ENCODE measurements at places on chromosomes 13 and 19. TPM values are rescaled to one million over a fixed set of nuclear protein-coding genes. Genes with fewer than 3 reads are reported as not detected.

- no peak for DNase-seq
Measured at GRCh38 chr19:44822177-44822576, 13.3 kb downstream of the BCAM start.

DNA sequence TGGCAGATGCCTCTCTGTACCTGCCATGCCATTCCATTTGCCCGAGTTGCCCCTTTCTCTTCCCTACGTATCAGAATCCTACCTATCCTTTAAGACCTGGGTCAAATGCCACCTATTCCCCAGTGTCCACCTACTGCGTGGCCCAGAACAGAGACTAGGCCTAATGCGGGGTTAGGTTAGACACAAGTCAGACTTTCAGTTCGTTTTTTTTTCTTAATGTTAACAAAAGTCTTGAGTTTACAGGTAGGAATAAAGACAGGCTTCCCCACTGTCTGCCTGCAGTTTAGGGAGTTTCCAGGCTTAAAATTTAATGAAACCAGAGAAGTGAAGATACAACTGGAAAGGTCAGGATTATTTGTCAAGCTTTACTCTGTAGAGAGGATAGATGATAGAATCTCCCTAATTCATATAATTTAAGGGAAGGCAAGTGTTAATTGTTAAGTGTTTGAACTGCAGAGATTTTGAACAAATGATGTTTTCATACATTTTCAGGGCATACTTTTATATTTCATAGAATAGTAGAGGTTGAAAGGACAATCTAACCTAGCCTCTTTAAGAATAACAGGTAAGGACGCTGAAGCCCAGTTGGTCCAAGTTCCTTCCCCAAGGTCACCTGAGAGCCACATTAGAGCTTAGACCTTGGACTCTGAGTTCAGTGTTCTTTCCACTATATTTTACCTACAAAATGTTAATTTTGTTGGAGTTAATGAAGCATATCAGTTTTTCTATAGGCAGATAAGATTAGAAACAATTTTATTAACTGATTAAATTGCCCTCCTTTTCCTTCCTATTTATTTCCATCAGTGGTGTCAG, 35.8 kb downstream of the FRY start:
- no peak for DNase-seq

DNA sequence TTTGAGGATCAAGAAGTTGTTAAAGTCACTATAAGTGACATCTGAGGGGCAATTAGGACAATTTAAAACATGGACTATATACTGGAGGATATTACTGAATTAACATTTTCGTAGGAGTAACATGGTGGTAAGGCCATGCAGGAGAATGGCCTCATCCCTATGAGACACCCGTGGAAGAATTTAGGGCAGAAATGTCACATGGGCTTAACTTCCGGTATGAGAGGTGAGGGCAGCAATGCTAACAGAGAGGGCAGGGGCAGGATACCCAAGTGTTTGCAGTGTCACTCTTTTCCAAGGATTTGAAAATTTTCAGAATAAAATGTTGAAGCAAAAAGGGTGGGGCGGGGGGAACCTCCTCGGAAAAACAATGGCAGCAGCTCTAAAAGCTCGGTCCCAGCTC, 23.6 kb downstream of the RANBP3 start:
- no peak for DNase-seq

GRCh38 chr19:5894704-5895349, 8.8 kb downstream of the NDUFA11 start:
- DNase-seq: no peak

DNA sequence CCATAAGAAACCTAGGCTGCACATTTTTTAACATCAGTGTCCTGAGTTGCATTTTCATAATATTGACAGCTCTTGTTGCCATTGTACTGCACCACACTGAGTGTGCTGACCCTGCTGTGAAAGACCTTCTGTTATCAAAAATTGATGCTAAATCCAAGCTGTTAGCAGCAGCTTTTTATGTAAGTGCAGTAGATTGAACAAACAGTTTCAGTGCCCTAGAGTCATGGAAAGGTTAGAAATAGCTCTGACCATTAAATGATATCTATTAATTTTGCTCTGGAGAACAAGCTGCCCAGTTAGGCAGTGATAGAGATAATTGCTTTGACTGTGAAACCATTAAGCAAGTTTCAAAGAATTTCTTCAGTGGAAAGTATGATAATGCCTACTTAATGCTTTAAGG, 1289.2 kb upstream of the PCDH20 start:
- no peak for DNase-seq

DNA sequence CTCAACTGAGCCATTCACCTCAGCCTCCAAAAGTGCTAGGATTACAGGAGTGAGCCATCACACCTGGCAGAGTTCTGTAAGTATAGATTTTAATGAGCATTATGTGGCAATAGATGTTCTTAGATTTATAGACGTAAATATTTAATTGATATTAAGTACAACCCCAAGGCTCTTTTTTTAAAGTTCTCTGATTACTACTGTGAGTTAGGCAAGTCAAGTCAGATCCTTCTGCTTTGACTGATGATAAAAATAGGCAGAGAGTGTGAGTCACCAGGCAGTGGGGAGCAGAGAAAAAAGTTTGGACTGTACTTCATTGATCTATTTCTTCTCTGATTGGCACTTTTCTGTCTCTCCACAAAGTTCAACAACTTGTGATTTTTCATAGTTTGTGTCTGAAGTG, 1379.9 kb downstream of the UQCRFS1 start:
- peak; percentile 76 for DNase-seq

DNA sequence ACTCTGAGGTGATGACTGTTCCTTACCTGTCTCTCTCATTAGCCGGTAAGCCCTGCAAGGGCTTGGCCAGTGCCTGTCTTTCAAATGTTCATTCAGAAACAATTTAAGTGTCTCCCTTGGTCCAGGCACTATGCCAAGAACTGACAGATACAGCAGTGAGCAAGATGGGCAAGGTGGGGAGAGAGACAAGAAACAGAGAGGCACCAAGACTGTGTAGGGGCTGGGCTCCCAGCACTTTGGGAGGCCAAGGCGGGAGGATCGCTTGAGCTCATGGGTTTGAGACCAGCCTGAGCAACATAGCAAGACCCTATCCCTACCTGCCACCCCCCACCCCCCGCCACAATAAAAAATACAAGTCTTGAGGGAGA, 1.3 kb upstream of the CCNE1 start:
- DNase-seq: peak; percentile 96

DNA sequence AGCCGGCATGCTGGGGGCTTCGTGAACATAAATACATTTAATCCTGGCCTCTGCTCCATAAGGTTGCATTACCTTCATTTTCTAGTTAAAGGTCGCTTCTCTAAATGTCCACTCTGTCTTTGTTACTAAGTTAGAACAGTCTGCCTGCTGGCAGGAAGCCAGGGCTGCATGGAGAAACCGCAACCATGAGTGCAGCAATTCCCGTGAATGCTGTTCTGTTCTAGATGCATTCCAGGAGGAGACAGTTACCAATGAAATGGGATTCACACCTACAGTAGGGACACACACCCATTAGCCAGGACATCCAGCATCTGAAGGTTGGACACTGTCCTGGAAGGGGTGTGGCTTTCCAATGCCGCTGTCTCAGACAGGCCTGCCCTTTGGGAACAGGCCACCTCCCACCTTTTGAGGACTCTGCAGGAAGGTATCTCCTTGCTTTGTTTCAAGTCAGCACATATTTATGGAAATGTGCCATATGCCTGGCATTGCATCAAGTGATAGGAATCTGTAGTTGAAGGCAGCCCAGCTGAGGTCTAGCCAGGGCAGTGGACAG, 129.7 kb downstream of the SLC7A1 start:
- peak; percentile 55 for DNase-seq

GRCh38 chr13:40480012-40480914, 186.2 kb downstream of the FOXO1 start:
- no peak for DNase-seq

GRCh38 chr19:23917856-23918255, 3.2 kb downstream of the ZNF726 start:
- DNase-seq: peak; percentile 25

DNA sequence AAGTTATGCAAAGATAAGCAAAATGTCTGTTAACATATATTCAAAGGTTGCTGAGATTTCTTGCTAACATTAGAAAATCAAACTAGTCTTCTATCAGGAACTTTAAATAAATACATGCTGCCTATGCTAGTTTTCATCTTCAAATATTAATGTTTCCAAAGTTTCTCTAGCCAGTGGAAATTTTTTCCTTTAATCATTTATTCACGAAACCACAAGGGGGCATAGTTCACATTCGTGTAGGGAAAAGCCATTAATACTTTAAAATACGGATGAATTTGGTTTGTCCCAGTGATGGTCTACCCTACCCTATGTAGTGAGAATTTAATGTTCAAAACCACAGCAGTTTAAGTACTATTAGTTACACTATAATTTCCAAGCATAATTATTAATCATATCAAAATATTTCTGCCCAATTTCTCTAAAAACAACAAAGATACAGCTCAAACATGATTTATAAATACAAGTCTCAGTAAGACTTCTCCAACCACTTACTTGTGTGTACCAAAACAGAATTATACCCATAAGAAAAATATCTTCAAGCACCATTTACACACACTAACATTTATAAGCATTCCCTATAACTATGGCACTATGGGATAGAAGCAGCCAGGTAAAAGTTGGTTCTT, 16.2 kb downstream of the NUFIP1 start:
- no peak for DNase-seq

DNA sequence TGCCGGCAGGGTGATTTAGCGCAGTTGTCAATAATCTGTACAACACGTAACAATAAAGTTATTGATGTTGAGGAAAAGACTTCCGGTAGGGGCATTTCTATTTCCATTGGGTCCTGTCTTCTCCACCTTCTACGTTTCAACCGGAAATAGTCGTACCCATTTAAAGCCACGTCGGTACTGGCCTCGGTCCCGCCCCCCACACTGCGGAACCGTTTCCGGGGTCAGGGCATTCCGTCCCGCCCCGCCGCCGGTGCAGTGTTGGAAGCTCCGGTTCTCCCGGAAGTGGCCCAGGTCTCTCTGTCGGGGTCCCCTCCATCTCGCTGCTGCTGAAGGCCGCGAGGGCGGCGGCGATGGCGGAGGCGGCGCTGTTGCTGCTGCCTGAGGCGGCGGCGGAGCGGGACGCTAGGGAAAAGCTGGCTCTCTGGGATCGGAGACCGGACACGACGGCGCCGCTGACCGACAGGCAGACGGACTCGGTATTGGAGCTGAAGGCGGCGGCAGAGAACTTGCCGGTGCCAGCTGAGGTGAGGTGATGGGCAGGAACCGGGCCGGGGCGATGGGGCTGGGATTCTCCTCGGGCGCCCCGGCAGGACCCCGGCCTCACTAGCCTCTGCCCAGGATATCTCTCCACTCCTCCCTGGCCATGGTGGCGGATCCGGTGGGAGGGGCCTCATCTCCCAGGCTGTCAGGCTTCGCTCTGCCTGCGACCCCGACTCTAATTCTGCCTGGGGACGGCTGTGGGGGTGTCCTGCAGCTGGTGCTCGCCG, at the start of gene COG3:
Gene COG3 (plus strand): TSS at position 253 of the 767 bp plus-strand sequence. CDS start 98 bp downstream, at position 351.
- DNase-seq: peak; percentile 96

- DNase-seq: no peak
Measured at GRCh38 chr19:17234911-17235299, 8.9 kb downstream of the OCEL1 start.

DNA sequence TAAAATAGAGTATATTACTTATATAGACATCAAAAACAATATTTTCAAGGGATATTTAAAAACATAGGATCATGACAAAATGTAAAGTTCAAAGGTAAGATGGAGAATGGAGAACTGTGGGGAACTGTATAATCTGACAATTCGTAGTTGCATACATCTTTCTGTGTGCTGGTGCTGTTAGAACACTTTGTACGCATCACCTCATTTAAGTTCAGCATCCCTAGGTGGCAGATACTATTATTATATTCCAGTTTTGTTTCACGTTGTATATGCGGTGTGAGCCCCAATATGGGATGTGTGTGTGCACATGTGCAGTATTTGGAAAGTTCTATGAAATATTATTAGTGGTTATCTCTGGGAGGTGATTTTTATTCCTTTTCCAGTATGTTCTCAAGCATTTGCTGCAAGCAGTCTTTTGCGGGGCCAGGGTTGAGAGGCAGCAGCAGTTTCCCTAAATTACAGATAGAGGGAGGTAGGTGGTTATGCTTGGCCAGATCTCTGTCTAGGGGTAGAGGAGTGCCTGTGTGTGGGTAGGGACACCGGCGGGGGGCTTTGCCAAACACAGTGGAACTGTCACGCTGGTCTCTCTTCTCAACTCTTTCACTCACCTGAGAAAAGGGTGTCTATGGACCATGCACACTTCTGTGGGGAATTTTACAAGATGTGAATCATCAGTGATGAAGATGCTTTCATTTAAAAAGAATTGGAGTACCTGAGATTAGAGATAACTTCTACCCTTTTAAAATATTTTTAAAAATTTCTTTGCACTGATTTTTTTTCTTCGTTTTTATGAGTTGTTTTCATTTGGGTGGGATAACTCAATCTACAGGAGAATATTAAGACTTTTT, 55.6 kb upstream of the ALOX5AP start:
- no peak for DNase-seq

DNA sequence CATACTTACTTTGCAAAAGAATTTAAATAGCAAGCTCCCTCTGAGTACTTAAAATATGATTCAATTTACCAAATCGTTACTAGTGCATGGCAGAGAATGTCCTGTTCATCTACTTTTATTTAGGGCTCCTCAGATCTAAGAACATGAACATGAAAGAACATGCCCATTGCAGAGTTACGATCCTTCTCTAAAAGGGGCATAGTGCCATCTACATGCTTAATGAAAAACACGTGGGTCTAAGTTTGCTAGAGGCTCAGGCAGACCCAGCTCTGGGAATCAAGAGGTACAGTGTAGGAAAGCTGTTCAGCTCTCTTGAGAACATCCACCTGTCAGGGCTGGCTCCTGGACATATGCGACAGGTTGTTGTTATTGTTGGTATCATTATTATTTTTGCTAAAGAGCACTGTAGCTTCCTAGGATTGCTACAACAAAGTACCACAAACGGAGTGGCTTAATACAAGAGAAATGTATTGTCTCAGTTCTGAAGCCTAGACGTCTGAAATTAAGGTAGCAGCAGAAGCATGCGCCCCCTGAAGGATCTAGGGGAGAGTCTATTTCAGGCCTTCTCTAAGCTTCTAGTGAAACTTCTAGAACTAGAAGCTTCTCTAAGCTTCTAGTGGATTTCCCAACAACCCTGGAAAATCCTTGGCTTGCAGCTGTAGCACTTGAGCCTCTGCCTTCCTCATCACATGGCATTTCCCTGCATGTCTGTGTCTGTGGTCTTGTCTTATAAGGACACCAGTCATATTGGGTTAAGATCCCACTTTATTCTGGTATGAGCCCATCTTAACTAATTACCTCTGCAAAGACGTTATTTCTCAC, 133.9 kb downstream of the DCT start:
- peak; percentile 51 for DNase-seq

- peak; percentile 91 for DNase-seq
Measured at GRCh38 chr13:95676762-95677563, at the start of gene DNAJC3. Gene DNAJC3 (plus strand): TSS chr13:95677139. CDS start chr13:95677256, 117 bp downstream.

- no peak for DNase-seq
Measured at GRCh38 chr13:21445759-21446158, 13.3 kb downstream of the ZDHHC20 start.

GRCh38 chr19:13997631-13997962, 8.5 kb downstream of the RFX1 start:
- DNase-seq: no peak

- peak; percentile 55 for DNase-seq
Measured at GRCh38 chr19:53977429-53977990, 13.9 kb upstream of the CACNG6 start.

Gene GPR12
- total RNA-seq: not detected

Gene KIR3DL1
- not detected for total RNA-seq

Gene SLC1A5
- 176 TPM for total RNA-seq

Gene KIR2DL3
- total RNA-seq: not detected

Gene CHMP2A
- 99.9 TPM for total RNA-seq
